ENCODE measurements at places on chromosomes 3 and 15. TPM values are rescaled to one million over a fixed set of nuclear protein-coding genes. Genes with fewer than 3 reads are reported as not detected.

- peak overlapping the region; percentile 50 for H3K27ac ChIP-seq
- DNase-seq = no peak
- H3K4me1 ChIP-seq = peaks cover 60% of the 10 kb centered on the region
- H3K36me3 ChIP-seq = peaks cover 18% of the 10 kb centered on the region
- H3K27me3 ChIP-seq = no peaks in the 10 kb centered on the region
These were observed 27.6 kb downstream of the SLC4A7 start for GRCh38 chr3:27456554-27456953.

The RYK gene
- 70.7 TPM for total RNA-seq

The ARPP19 gene
- total RNA-seq = 165 TPM

GRCh38 chr3:51968170-51968775 lies 1.0 kb upstream of the PCBP4 start:
- no peak for DNase-seq
- H3K4me3 ChIP-seq = peak overlapping the region; percentile 86
- H3K36me3 ChIP-seq = no peaks in the 10 kb centered on the region
- H3K27ac ChIP-seq = no peak overlapping the region
- no peaks in the 10 kb centered on the region for H3K27me3 ChIP-seq

DNA sequence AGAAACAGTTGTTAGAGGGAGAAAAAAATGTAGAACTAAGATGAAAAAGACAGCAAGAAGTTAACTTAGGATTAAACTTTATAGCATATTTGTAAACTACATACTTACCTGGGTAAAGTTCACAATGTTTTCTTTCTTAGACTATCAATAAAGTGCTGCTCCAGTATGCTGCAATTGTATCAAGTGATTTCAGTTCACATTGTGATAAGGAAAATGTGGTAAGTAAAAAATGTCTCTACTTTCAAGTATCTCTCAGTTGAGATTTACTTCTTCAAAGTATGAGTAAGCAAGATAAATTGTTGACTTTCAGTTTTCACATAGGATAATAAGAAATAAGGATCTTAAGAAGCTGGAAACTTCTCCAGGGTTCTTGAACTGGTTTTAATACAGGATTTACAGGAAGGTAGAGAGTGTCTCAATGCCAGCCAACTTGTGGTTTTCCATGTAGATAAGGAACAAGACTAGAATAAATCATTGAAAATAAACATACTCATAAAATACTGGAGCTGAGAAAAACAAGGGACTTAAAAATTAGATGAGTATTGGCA lies 528.8 kb downstream of the UNC13C start:
- no peaks in the 10 kb centered on the region for H3K4me1 ChIP-seq
- DNase-seq = no peak
- no peak overlapping the region for H3K27ac ChIP-seq
- H3K27me3 ChIP-seq = no peaks in the 10 kb centered on the region

GRCh38 chr3:46276497-46277099 lies 34.3 kb downstream of the CCR3 start:
- H3K4me3 ChIP-seq = no peak overlapping the region
- no peaks in the 10 kb centered on the region for H3K36me3 ChIP-seq
- no peak overlapping the region for H3K27ac ChIP-seq

Data from osteocyte (in vitro differentiated cells).